ENCODE measurements at places on chromosomes 4 and X.

GRCh38 chrX:132114607-132115006 lies 13.2 kb downstream of the FRMD7 start:
- DNase-seq = no peak

- no peak for DNase-seq
These were observed 45.5 kb upstream of the SMAD1 start for GRCh38 chr4:145436114-145436513.

- no peak for DNase-seq
These were observed 85.9 kb downstream of the ARSJ start for GRCh38 chr4:113893546-113893945.

GRCh38 chrX:101078716-101079598 lies at the start of gene TMEM35A:
Gene TMEM35A, plus strand, starts transcription at chrX:101078879. Its CDS starts 124 bp downstream, at chrX:101079003.
- DNase-seq = no peak

DNA sequence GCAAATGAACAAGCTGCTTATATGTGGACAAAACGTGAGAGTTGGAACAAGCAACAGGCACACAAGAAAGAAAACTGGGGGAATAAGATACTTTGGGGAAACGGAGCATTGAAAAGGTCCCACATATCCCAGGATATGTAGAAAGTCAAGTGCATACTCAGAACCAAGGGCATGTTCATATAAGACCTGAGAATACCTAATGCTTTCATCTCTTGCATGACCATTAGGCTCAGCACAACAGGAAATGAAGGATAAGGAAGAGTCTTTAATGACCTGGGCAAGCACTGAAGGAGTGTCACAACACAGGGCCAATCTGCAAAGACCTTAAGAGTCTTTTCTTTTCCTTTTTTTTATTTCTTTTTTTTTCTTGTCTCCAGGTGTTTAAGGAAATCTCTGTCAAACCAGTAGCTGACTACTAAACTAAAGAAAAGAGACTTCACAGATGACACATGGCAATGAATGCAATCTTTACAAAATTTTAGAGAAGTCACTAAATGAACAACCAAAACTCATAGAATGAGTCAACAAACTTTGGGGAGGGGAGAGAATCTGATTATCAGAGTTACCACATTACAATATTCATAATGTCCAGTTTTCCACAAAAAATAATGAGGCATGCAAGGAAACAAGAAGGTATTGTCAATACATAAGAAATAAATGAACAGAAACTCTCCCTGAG lies 67.9 kb upstream of the STK26 start:
- DNase-seq = no peak

DNA sequence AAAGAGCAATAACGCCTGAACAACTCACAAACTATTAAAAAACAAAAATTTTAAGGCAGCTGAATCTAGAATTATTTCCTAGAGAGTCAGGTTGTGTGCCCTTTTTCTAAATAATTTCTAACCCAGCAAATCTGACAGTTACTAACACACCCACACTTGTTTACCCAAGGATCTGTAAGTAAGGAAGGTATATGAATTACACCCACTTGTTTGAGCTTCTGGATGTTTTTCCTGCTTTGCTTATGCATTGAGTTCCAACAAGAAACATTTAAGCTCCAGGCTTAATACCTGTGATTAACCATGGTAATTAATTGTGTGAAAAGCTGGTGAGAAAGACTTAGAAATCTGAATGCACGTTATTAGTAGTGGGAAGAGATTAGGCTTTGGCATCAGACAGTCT lies 1.5 kb downstream of the NIPAL1 start:
- DNase-seq = no peak

GRCh38 chr4:40325406-40326019 lies 9.6 kb upstream of the CHRNA9 start:
- peak; percentile 44 for DNase-seq

- no peak for DNase-seq
These were observed 38.2 kb downstream of the DMP1 start for GRCh38 chr4:87688316-87688715.

GRCh38 chr4:85738721-85739120 lies 263.8 kb downstream of the ARHGAP24 start:
- DNase-seq = no peak

- no peak for DNase-seq
These were observed 87.4 kb downstream of the FAM9B start for GRCh38 chrX:8946563-8946962.

DNA sequence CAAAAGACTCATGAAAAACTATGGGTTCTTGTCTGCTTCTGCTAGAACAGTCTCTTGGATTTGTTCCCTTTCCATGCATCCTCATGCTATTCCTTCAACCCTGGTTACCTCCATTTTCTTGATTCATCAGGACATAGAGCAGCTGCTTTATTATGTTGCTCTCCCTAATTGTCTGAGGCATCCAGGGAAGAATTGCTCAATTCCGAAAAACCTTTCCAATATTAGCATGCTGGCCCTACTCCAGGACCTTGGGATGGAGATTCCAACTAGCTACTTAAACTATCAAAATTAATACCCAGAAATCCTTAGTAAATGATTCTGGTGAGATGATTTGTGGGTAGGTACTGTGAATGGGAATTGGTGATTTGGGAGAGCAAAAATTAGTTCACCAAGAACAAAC lies 56.6 kb upstream of the FAM47B start:
- DNase-seq = no peak

- DNase-seq = peak; percentile 7
These were observed 496 bp upstream of the GAB1 start for GRCh38 chr4:143335979-143336780.

GRCh38 chr4:145061318-145061920 lies 36.6 kb downstream of the ANAPC10 start:
- DNase-seq = no peak

- DNase-seq = no peak
These were observed 18.9 kb downstream of the TIFA start for GRCh38 chr4:112266823-112267222.

DNA sequence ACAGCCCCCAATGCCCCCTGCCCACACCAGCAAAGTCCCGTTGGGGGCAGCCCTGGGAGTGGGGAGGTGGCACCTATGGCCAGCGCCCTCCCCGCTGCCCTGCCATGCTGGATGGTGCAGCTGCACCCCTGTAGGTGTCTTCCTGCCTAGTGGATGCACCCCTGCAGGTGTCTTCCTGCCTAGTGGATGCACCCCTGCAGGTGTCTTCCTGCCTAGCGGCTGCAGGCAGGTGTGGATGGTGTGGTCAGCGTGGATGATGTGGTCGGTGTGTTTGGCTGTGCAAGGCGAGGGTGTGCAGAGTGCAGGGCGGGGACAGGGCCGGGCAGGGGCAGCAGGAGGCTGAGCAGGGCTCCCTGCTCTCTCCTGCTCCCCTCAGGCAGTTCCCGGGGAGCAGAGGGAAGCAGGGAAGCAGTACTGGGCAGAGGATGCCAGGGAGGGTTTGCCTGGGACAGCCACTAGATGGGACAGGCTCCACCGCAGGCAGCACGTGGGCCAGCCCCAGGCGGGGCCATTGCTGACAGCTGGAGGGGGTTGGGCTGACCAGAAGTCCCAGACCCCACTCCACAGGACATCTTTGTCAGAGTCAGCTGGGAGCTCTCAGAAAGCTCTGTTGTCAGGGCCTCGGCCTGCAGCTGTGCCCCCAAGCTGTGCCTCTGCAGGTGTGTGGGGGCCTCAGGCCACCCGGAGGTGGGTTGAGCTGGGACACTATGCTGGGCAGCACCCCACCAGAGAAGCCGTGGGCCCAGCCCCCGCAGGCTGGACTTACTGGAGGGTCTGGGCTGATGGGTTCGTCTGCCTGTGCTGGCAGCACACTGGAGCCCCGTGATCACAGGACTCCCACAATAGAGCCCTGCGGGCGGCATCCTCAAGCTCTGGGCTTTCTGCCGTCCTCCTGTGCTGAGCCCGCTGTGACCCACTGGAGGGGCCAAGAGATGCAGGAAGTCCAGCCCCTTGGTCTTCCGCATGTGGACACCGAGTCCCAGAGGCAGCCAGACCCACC lies 23.7 kb downstream of the DOK7 start:
- no peak for DNase-seq

GRCh38 chr4:38663090-38663800 lies 754 bp upstream of the KLF3 start:
- no peak for DNase-seq

- DNase-seq = no peak
These were observed 1427.4 kb downstream of the PCDH7 start for GRCh38 chr4:32147446-32148085.

- no peak for DNase-seq
These were observed 660 bp upstream of the COL25A1 start for GRCh38 chr4:109303140-109303496.

DNA sequence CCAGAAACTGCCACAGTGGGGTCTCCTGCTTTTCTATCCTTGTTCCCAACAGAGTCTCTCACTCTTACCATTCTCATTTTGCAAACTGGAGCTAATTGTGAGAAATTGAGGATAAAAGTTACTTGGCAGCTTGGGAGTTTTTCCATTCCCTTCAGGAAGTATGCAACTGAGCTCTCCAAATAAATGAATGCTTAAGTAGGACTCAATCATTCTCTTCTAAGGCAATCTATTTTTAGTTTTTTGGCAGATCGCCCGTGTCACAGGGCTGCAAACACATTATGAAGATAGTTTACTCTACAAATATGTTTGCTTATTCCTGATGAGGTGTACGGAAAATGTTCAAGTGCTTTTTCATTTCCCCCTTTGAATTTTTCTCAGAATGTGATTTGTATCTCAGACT lies 5.3 kb downstream of the ASB11 start:
- no peak for DNase-seq

GRCh38 chrX:1778817-1779216 lies 164.0 kb downstream of the ASMT start:
- DNase-seq = no peak

- DNase-seq = no peak
These were observed 1313.7 kb upstream of the PABPC4L start for GRCh38 chr4:135515295-135515694.

DNA sequence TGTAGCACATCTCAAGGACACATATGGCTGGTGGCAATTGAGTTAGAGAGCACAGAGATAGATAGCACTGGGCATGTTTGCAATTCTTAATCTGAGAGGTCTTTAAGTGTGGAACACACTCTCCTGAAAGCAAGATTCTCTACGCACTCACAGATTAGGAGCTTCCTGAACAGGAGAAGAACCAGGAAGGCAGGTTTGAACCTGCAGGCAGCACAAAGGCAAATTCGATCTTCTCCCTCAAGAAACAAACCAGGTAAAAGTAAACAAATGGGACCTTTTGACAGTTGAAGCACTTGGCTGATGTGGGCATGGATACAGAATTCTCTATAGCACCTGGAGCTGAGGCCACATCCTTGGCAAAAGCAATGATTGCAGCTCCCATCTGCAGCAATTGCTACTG lies 24.3 kb downstream of the HS3ST1 start:
- peak; percentile 59 for DNase-seq

GRCh38 chr4:174714393-174715211 lies 114.4 kb downstream of the GLRA3 start:
- no peak for DNase-seq

DNA sequence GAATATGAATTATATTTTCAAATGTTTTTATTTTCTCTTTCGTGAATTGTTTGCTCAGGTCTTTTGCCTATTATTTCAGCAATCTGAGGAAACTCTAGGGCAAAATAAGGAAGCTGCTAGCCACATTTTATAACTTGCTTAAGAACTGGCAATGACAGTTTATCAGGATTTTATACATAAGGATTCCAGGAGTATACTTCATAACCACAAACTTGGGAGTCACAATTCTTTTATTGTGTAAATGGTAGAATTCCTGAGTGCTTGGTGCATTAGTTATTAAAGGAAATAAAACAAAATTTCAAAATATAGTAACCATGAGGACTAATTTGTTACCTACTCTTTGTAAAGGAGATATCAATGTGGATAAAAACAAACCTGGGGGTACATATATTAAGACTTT lies 54.4 kb downstream of the PALLD start:
- DNase-seq = no peak

GRCh38 chrX:9650091-9650490 lies 115.6 kb downstream of the GPR143 start:
- no peak for DNase-seq

GRCh38 chr4:84482564-84483563 lies 16.2 kb downstream of the NKX6-1 start:
- DNase-seq = no peak

DNA sequence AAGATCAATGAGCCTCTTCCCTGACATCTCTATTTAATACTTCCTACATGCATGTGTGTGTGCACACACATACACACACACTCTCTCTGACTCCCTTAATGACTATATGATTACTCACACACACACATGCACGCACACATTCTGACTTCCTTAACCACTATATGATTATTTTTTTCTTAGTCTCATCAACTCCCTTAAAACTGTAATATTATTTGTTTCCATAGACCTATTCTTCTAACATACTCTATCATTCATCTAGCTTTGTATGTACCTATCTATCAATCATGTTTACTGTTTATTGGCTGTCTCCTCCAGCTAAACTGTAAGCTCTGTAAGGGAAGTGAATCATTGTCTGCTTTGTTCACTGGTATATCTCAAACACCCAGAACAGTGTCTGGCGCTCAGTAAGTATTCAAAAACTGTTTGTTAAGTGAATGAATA lies 236.6 kb downstream of the RASL11B start:
- no peak for DNase-seq

DNA sequence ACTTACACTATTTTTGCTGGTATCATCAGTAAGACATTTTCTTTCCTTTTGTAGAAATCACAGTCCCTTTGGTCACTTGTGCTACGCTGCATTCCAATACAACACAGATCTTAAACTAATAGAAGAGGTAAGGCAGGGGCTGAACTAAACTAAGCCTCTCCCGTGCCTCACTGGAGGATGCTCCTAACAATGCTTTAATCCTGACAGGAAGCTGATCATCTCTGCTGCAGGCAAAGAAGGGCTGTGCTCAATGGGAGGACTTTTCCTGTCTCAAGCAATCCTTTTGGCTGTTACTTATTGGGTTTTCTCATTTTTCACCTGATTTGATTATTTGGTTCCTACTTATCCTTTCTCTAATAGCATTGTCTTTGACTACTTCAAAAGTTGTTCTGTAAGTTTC lies 583.1 kb downstream of the INPP4B start:
- DNase-seq = no peak

DNA sequence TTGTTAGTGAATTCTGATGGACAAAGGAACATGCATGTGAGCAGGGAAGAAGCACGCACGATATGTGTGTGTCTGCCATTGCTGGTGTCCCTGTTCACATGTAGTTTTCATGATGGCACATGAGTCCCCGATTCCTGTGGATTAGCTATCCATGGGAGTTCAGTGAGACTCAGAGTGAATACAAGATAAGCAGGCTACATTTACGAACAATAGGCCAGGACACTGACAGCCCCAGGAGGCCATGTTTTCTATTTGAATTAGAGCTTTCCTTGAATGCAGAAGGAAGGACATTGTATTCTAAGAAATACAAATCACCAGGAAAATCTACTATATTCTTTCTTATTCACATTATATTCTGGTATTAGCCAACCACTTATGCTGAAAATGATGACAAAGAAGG lies 171.4 kb downstream of the PPP1R2C start:
- no peak for DNase-seq

DNA sequence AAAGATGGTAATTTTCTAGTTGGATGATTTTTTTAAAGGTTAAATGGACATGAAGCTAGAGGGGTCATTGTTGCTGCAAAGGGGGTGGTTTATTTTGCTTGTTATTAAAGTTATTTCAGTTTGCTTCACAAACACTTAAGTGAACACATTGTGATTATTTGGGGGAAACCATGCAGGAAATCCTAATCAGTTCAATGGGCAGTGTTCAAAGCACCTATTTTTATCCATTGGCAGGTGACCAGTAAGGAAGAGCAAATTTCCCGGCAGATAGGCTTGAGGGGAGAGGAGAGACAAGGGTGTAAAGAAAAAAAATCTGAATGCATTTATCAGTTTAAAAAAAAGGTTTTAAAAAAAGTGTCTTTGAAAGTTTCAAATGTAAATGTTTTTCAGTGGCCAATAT lies 17.6 kb downstream of the GPR174 start:
- DNase-seq = no peak
